A172 (cell line): ENCODE measurements at places on chromosomes 6 and 20.

DNA sequence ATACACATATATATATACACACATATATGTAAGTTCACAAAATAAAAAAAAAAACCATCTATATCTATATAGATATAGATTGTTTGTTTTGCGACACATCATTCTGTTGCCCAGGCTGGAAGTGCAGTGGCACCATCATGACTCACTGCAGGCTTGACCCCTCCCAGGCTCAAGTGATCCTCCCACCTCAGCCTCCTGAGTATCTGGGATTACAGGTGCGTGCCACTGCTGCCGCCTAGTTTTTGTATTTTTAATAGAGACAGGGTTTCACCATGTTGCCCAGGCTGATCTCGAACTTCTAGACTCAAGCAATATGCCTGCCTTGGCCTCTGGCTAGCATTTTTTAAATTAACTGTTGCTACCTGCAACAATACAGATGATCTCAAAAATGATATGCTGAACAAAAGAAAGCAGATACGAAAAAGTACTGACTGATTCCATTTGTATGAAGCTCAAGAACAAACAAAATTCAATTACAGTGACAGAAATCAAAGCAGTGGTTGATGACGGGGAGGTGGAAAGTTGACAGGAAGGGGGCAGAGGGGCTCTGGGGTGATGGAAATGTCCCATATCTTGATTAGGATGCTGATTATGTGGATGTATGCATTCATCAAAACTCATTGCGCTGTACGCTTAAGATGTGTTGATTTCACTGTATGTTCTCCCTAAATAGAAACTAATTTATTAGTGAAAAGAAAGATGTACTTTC is 49.6 kb downstream of the ATXN1 start:
- DNase-seq: peak; percentile 89

DNA sequence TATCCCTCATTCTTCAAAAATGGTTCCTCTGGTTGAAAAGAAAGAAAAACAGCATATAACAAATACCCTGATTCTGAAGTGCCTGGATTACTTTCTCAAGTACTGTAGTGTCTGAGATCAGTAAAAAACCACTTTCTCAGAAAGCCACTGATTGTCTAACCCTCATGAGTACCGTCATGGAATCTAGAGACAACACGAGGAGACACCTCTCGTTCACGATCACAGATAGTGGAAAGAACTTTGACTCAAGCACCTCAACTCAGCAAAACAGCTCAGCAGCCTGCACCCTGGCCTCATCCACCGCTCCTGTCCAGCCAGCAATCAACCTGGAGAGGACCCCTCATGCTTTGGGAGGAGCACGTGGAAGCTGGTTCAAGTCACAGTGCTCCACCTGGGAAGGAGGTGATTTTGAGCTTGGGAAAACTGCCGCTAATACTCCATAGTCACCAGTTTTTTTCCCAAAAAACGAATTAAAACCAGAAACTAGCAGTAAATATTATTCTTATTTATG is 1.0 kb downstream of the SCML4 start:
- no peak for DNase-seq

DNA sequence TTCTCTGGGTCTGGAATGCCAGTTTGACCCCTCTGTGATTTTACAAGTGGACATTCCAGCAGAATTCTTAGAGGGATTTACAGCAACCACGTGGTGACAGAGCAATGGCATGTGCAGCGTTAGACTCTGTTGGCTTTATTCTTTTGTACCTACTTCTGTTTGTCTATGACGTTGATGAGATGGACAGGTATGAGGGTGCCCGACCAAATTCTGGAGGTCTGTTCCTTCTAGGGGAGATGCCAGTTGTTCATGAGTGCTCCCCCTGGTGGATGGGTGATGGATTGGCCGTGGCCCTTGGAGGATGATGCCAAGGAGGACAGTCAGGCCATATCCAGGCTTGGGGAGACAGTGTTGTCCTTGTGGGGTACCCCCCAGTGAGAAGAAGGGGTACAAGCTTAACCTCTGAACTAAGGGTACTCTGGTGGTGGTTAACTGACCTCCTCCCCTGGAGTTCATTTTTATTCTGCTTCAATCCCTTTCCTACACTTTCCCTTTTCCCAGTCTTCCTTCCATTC is 198.6 kb downstream of the DTNBP1 start:
- peak; percentile 21 for DNase-seq

DNA sequence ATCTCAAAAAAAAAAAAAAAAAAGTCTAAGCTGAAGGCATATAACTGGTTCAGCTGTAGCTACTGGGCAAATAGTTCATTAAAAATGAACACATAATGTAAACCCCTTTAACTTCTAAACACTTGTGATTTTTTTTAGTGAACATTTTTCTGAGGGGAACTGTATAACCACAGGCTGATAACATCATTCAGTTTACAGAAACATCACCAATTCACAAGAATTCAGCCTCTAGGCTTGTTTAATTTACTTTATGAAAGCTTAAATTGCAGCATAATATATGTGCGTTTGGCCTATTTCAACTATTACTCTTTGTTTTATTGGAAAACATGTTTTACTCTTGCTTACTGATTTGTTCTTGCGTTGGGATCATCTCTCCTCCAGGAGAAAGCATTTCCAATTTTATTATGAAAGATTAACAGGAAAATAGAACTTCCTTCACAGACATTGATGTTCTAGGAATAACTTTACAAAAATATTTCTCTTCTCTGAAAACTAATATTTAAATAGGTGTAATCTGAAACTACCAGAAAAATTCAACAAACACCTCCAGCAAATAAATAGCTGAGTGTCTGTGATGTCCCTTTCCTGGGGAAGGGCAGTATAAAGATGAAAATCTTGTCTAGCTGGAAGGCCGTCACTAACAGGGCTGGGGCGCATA is 284.5 kb downstream of the UST start:
- DNase-seq: no peak

- DNase-seq: no peak
Observed at GRCh38 chr6:19354181-19354580, 483.0 kb upstream of the ID4 start.

GRCh38 chr6:120899932-120900331 is 434.3 kb downstream of the TBC1D32 start:
- DNase-seq: no peak

DNA sequence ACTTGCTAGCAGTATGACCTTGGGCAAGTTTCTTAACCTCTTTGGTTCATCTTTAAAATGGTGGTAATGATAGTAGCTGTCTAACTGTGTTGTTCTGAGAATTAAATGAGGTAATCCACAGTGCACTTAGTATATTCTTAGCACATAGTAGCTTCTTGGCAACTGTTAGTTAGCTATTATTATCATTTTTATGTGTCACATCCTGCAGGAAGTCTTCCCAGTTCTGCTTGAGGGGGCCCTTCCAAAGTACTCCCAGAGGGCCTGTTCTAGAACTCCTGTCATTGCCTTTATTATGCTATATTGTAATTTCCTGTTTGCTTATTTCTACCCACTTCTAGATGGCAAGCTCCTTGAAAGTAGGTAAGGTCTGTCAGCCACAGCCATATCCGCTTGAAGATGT is 30.6 kb downstream of the ANKS1A start:
- DNase-seq: peak; percentile 26

GRCh38 chr6:139323511-139324300 is 31.9 kb upstream of the TXLNB start:
- peak; percentile 76 for DNase-seq
